Activated naive CD8-positive, alpha-beta T cell treated with anti-CD3 and anti-CD28 coated beads, Interleukin-2, amount 50 U/mL, for 24 hours (primary cell): ENCODE measurements at places on chromosomes 6 and 20.

GRCh38 chr6:53822401-53823125, 27.8 kb downstream of the LRRC1 start:
- peaks cover 22% of the 10 kb centered on the region for H3K4me1 ChIP-seq
- no peaks in the 10 kb centered on the region for H3K36me3 ChIP-seq
- H3K4me3 ChIP-seq: no peak overlapping the region
- no peak overlapping the region for H3K27ac ChIP-seq
- DNase-seq: no peak

- no peak overlapping the region for H3K4me3 ChIP-seq
- peaks cover 3% of the 10 kb centered on the region for H3K27me3 ChIP-seq
- H3K27ac ChIP-seq: no peak overlapping the region
- no peaks in the 10 kb centered on the region for H3K36me3 ChIP-seq
Measured at GRCh38 chr6:69914015-69914485, 47.7 kb downstream of the COL19A1 start.

DNA sequence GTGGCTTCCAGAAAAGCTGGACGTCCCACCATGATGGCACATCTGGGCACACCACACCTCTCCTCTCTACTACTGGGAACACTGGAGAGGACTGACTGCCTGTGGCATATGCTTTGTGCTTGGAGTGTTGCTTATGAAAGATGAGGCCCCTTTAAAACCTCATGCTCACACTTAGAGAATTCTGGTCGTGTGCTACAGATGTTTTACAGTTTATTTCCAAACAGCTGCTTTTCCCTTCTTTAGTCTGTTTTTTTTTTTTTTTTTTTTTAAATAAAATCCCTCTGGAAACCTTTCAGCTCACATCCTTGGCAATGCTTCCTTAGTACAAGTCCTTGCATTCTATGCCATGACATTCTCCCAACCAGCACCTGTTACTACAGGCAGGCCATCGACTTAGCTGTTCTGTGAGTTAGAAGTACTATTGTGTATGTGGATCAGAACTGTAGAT, 60.3 kb downstream of the BMP6 start:
- no peaks in the 10 kb centered on the region for H3K36me3 ChIP-seq
- no peak overlapping the region for H3K4me3 ChIP-seq
- no peak overlapping the region for H3K27ac ChIP-seq
- H3K4me1 ChIP-seq: no peaks in the 10 kb centered on the region
- DNase-seq: no peak
- H3K27me3 ChIP-seq: peaks cover 33% of the 10 kb centered on the region

GRCh38 chr6:166541876-166542579, 44.5 kb downstream of the RAMACL start:
- peak overlapping the region; percentile 55 for H3K27ac ChIP-seq
- H3K4me3 ChIP-seq: peak overlapping the region; percentile 33
- no peaks in the 10 kb centered on the region for H3K27me3 ChIP-seq
- no peaks in the 10 kb centered on the region for H3K36me3 ChIP-seq

GRCh38 chr20:33685328-33686099, 671 bp downstream of the E2F1 start:
- H3K4me1 ChIP-seq: peaks cover 79% of the 10 kb centered on the region
- peak overlapping the region; percentile 91 for H3K27ac ChIP-seq
- H3K4me3 ChIP-seq: peak overlapping the region; percentile 94
- no peaks in the 10 kb centered on the region for H3K27me3 ChIP-seq
- H3K36me3 ChIP-seq: peaks cover 9% of the 10 kb centered on the region

DNA sequence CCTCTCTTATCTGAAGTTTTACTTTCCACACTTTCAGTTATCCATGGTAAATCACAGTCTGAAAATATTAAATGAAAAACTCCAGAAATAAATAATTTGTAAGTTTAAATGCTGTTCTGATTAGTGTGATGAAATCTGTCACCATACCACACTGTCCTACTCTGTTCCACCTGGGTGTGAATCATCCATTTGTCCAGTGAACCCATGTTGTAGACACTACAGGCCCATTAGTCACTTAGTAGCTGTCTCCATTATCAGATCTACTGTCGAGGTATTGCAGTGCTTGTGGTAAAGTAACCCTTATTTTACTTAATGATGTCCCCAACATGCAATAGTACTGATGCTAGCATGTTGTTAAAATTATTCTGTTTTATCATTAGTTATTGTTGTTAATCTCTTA, 29.2 kb upstream of the MMS22L start:
- no peaks in the 10 kb centered on the region for H3K36me3 ChIP-seq
- no peaks in the 10 kb centered on the region for H3K27me3 ChIP-seq
- no peak overlapping the region for H3K27ac ChIP-seq
- no peak overlapping the region for H3K4me3 ChIP-seq

GRCh38 chr6:7236306-7237209, 76.4 kb downstream of the SSR1 start:
- peak overlapping the region; percentile 22 for H3K27ac ChIP-seq
- DNase-seq: no peak
- peaks cover 29% of the 10 kb centered on the region for H3K36me3 ChIP-seq
- H3K4me3 ChIP-seq: no peak overlapping the region
- H3K4me1 ChIP-seq: peaks cover 21% of the 10 kb centered on the region

GRCh38 chr6:44682987-44683779, 295.7 kb downstream of the CDC5L start:
- no peaks in the 10 kb centered on the region for H3K27me3 ChIP-seq
- no peaks in the 10 kb centered on the region for H3K4me1 ChIP-seq
- DNase-seq: no peak
- H3K4me3 ChIP-seq: no peak overlapping the region

GRCh38 chr20:57960803-57961575, 251.2 kb upstream of the PMEPA1 start:
- H3K4me1 ChIP-seq: no peaks in the 10 kb centered on the region
- no peak overlapping the region for H3K4me3 ChIP-seq
- peaks cover 3% of the 10 kb centered on the region for H3K27me3 ChIP-seq
- DNase-seq: no peak

DNA sequence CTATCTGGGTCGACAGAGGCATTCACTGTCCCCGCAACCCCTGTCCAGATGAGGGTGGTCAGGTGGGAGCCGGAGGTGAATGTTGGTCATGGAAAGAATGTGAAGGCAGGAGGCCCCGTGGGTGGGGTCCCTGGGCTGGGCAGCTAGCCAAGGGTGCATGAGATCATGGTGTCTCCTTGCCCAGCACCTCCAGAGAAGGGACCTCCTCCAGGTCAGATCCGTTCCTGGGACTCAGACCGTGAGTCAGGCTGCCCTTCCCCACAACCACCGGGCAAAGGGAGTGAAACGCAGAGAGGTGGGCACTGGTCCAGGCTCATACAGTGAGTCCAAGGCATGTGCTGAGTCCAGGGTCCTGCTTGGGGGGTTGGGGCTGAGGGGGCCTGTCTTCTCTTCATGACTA, 3.5 kb downstream of the FOXS1 start:
- H3K36me3 ChIP-seq: no peaks in the 10 kb centered on the region
- peaks cover 1% of the 10 kb centered on the region for H3K27me3 ChIP-seq
- H3K4me1 ChIP-seq: no peaks in the 10 kb centered on the region
- no peak overlapping the region for H3K27ac ChIP-seq
- H3K4me3 ChIP-seq: no peak overlapping the region

- no peak for DNase-seq
- H3K4me1 ChIP-seq: no peaks in the 10 kb centered on the region
- H3K27ac ChIP-seq: no peak overlapping the region
- H3K4me3 ChIP-seq: no peak overlapping the region
- H3K27me3 ChIP-seq: no peaks in the 10 kb centered on the region
Measured at GRCh38 chr20:9739991-9740390, 98.9 kb downstream of the PAK5 start.

- H3K4me1 ChIP-seq: peaks cover 6% of the 10 kb centered on the region
- no peak overlapping the region for H3K4me3 ChIP-seq
- no peak overlapping the region for H3K27ac ChIP-seq
Measured at GRCh38 chr20:4916971-4917881, 84.1 kb downstream of the SLC23A2 start.

GRCh38 chr6:161626132-161626676, 352.3 kb upstream of the AGPAT4 start:
- no peak overlapping the region for H3K4me3 ChIP-seq
- H3K36me3 ChIP-seq: no peaks in the 10 kb centered on the region
- DNase-seq: no peak

GRCh38 chr6:47437592-47437991, 40.0 kb upstream of the CD2AP start:
- H3K4me3 ChIP-seq: no peak overlapping the region
- no peak for DNase-seq
- peaks cover 7% of the 10 kb centered on the region for H3K4me1 ChIP-seq
- H3K27ac ChIP-seq: no peak overlapping the region
- no peaks in the 10 kb centered on the region for H3K36me3 ChIP-seq
- no peaks in the 10 kb centered on the region for H3K27me3 ChIP-seq

DNA sequence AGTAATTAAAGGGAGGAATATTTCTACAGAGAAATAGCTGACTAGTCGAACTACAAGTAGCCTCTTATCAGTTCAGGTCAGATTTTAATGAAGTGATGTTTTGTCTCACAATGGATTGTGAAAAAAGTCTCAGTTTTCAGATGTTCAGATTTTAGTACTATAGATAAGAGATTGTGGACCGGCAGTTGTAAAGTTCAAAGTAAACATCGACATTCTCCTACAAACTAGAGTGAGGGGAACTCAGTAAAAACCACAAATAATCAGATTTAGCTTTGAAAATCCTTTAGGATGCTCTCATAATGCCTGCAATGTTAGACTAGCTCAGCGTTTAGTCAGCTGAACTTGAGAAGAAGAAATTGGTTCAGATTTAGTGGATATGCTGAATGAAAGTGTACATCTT, 39.9 kb downstream of the RCAN2 start:
- DNase-seq: no peak
- H3K4me1 ChIP-seq: no peaks in the 10 kb centered on the region
- H3K27ac ChIP-seq: no peak overlapping the region
- H3K4me3 ChIP-seq: no peak overlapping the region

DNA sequence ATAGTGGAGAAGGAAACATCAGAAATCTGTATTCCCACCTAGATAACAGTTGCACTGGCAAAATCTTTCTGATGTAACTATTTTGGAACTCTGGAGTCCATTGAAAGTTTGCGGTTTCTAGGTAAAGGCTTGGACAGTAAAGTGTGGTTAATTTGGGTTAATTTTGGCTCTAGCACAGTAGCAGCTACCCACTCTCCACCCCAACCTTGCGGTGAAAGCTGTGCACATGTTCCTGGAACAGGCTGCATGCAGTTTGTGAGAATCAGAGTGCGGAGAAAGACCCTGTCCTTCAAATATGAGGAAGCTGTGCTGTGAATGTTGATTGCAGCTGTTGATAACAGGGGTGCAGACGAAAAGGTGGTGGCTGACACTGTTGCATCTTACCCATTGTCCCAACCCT, 38.4 kb downstream of the SMOC2 start:
- H3K27ac ChIP-seq: no peak overlapping the region
- no peaks in the 10 kb centered on the region for H3K4me1 ChIP-seq
- no peak overlapping the region for H3K4me3 ChIP-seq
- no peaks in the 10 kb centered on the region for H3K36me3 ChIP-seq
- peaks cover 10% of the 10 kb centered on the region for H3K27me3 ChIP-seq

DNA sequence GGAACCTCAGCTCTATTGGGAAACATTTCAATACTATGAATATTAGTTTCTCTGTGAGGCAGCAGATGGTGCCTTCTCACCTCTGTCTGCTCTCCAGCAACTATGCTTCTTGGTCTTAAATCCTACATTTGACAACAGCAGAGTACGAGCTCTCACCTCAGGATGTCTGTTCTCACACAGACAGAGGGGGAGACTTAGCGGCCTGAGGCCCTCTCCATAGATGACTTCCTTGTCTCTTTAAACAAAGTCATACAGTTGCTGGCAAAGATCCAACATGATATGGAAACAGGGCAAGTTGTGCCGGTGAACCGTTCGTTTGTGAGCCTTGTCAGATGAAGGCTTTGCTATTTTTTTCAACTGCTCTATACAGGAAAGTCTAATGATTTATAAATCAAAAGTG, 43.7 kb upstream of the GABRR1 start:
- H3K36me3 ChIP-seq: no peaks in the 10 kb centered on the region
- no peaks in the 10 kb centered on the region for H3K27me3 ChIP-seq
- no peak for DNase-seq
- H3K27ac ChIP-seq: no peak overlapping the region
- peaks cover 5% of the 10 kb centered on the region for H3K4me1 ChIP-seq
- no peak overlapping the region for H3K4me3 ChIP-seq

GRCh38 chr6:128521282-128521632, 858 bp upstream of the PTPRK start:
- no peaks in the 10 kb centered on the region for H3K36me3 ChIP-seq
- peak overlapping the region; percentile 90 for H3K4me3 ChIP-seq
- peaks cover 23% of the 10 kb centered on the region for H3K4me1 ChIP-seq
- DNase-seq: no peak

DNA sequence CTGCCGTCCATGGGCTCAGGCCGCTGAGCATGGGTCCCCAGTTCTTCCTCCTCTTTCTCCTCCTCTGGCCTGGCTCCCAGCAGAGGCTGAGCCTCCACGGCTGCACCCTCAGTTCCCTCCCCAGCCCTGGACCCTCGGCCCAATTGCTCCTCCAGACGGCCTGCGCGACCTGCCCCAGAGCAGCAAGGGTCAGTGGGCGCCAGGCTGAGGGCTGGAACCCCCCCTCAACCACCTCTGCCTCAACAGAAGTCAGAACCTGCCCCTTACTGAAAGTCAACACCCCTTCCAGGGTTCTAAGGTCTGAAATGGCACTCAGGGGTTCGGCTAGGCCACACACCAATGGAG, 15.9 kb upstream of the SPAG4 start:
- H3K4me1 ChIP-seq: peaks cover 9% of the 10 kb centered on the region
- no peak overlapping the region for H3K4me3 ChIP-seq
- DNase-seq: no peak
- H3K27ac ChIP-seq: no peak overlapping the region
- no peaks in the 10 kb centered on the region for H3K36me3 ChIP-seq

DNA sequence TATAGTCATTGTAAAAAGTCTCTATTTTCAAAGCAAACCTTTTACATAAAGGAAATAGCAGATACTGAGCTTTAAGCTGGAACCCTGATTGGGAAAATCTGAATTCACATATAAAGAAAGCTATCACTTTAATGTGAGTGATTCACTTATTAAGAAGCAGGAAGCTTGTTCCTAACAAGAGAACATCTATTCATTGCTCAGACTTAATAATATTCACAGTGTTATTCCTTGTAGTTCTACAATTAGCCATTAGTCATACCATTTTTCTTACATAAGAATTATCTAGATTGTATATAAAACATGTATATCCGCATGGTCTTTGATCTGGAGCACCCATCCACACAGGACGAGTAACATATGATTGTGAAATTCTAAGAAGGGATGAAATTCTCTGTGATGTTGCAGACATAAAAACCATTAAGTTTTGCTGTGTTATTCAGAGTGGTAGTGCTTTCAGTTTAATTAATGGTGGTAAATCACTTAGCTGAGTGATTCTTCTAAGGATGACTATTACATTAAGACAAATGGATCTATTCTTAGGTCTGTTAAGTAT, 71.1 kb upstream of the FOXQ1 start:
- H3K27me3 ChIP-seq: peaks cover 6% of the 10 kb centered on the region
- DNase-seq: no peak
- no peak overlapping the region for H3K27ac ChIP-seq
- H3K36me3 ChIP-seq: no peaks in the 10 kb centered on the region

- no peak overlapping the region for H3K4me3 ChIP-seq
- H3K27me3 ChIP-seq: peaks cover 2% of the 10 kb centered on the region
- no peaks in the 10 kb centered on the region for H3K4me1 ChIP-seq
Measured at GRCh38 chr6:140636271-140636907, 1261.9 kb upstream of the CITED2 start.

- peaks cover 25% of the 10 kb centered on the region for H3K27me3 ChIP-seq
- H3K4me3 ChIP-seq: peak overlapping the region; percentile 79
Measured at GRCh38 chr6:28446818-28447511, 3.7 kb upstream of the ZSCAN23 start.

GRCh38 chr6:5659467-5659866, 347.3 kb downstream of the NRN1 start:
- no peaks in the 10 kb centered on the region for H3K27me3 ChIP-seq
- H3K27ac ChIP-seq: no peak overlapping the region

GRCh38 chr20:62802026-62802712, 2.5 kb upstream of the OGFR start:
- H3K36me3 ChIP-seq: peaks cover 15% of the 10 kb centered on the region
- no peak overlapping the region for H3K4me3 ChIP-seq
- DNase-seq: no peak
- no peak overlapping the region for H3K27ac ChIP-seq
- H3K27me3 ChIP-seq: no peaks in the 10 kb centered on the region
